CD8-positive, alpha-beta memory T cell (primary cell): ENCODE measurements at places on chromosomes 16 and 17. TPM values are rescaled to one million over a fixed set of nuclear protein-coding genes. Genes with fewer than 3 reads are reported as not detected.

DNA sequence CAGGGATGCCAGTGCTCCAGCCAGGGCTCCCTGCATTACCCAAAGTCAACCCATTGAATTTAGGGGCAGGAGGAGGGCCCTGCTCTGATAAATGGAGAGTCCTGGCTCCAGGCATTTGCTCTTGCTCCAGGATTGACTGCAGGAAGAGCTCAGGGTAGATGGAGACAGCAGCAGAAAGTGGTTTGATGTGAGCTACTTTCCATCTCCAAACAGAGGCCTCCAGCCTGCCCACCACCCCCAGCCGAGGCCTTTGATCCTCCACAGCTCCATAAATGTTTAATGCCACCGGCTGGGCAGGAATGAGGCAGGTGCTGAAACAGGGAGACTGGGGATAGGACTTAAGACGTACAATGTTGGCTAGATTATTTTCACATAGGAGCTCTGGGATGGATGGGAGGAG lies 4.3 kb upstream of the SEZ6 start:
- no peaks in the 10 kb centered on the region for H3K4me1 ChIP-seq
- no peaks in the 10 kb centered on the region for H3K36me3 ChIP-seq
- no peak overlapping the region for H3K27ac ChIP-seq
- H3K4me3 ChIP-seq, result no peak overlapping the region
- DNase-seq, result no peak

- DNase-seq, result no peak
- H3K4me1 ChIP-seq, result no peaks in the 10 kb centered on the region
- H3K4me3 ChIP-seq, result no peak overlapping the region
- H3K27ac ChIP-seq, result no peak overlapping the region
- no peaks in the 10 kb centered on the region for H3K27me3 ChIP-seq
These were observed 64.1 kb downstream of the ADCY9 start for GRCh38 chr16:4052096-4052495.

DNA sequence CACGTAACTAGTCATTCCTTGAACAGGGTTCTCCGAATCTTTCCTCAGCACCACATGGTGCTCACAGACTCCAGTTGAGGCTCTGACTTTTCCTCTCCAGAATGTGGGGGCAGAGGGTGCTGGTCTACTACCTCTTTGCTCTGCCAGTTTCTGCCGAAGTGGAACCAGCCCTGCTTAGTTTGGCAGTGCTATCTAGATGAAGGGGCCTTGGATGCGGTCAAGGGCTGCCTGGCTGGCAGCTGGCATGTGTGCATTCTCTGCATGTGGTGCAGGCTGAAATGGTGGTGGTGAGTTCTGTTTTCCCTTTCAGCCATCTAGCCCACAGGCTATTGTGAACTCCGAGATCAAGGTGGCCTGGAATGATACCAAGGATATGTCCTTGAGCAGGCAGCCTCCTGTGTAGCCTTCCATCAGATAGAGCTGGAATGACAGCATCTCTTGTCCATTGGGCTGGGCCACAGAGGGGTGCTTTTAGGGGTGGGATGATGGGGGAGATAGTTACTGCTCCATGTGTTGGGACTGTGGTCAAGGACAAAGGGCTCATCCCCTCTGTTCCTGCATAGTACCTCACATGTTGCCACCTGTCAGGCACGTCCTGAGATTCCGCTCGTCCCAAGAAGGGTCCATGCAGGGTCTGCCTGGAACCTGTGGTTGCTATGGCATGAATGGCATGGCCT lies 2.0 kb downstream of the DYNLL2 start:
- H3K4me1 ChIP-seq, result peaks cover 41% of the 10 kb centered on the region
- peak overlapping the region; percentile 88 for H3K4me3 ChIP-seq
- peaks cover 43% of the 10 kb centered on the region for H3K36me3 ChIP-seq
- H3K27ac ChIP-seq, result no peak overlapping the region
- DNase-seq, result no peak

DNA sequence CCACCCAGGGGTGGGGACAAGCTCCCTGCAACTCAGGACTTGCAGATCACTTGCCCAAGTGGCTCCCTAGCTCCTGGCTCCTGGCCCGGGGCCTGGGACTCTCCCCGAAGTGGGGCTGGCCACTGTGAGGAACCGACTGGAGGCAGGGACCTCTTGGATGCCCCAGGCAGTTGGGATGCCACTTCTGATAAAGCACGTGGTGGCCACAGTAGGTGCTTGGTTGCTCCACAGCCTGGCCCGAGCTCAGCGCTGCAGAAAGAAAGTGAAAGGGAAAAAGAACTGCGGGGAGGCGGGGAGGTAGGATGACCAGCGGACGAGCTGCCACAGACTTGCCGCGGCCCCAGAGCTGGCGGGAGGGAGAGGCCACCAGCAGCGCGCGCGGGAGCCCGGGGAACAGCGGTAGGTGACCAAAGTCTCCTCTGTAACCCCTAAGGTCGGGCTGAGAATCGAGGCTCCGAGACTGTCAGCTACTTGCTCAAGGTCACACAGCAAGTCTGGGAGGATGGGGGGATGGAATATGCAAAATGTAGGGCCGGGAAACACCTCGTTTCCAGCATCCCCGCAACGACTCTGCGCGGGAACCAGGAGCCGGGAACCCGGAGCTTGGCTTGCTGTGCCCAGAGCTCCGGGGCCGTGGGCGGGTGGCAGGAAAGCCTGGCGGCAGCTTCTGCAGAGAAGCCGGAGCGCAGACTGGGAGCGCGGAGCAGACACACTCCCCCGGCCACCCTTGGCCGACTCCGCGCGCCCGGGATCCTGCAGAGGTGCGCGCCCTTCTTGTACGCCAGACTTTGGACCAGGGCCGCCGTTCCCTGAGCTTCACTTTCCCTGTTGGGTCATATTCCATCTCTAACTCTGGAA lies 1.9 kb downstream of the CIITA start:
- H3K4me3 ChIP-seq, result peak overlapping the region; percentile 65
- no peaks in the 10 kb centered on the region for H3K27me3 ChIP-seq
- no peak for DNase-seq
- peaks cover 37% of the 10 kb centered on the region for H3K4me1 ChIP-seq
- H3K27ac ChIP-seq, result peak overlapping the region; percentile 40

DNA sequence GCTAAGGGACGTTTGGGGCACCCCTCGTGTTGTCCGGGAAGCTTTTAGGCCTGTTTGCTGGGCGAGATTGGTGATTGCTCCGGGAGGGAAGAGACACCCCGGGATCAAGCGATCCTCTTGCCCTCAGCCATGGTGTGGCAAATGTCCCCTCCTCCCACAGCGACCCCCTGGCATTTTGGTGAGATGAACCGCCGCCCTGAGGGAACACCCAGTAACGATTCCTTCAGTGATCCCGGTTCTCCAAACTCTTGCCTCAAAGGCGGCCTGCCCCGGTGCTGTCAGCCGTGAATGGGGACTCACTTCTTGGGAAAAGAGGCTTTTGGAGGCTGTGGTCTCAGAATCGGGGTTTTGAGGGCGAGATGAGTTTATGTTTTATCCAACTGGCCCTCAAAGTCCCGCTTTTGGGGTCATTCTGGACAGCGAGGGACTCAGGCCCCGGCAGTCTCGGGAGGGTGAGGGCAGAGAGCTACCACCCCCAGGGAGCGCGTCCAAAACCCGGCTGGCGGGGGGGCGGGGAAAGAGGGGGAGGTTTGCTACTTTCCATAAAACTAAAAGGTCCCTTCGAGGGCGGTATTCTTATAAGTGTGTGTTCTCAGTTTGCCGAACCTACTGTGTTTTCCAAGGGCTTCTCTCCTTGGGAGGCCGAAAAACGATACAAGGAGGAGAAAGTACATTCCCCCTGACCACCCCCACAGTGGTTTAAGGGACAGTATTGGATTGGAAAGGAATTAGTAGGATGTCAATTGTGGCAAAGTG lies 232.7 kb downstream of the MRTFB start:
- H3K4me3 ChIP-seq, result peak overlapping the region; percentile 17
- peaks cover 5% of the 10 kb centered on the region for H3K27me3 ChIP-seq
- H3K4me1 ChIP-seq, result peaks cover 40% of the 10 kb centered on the region

DNA sequence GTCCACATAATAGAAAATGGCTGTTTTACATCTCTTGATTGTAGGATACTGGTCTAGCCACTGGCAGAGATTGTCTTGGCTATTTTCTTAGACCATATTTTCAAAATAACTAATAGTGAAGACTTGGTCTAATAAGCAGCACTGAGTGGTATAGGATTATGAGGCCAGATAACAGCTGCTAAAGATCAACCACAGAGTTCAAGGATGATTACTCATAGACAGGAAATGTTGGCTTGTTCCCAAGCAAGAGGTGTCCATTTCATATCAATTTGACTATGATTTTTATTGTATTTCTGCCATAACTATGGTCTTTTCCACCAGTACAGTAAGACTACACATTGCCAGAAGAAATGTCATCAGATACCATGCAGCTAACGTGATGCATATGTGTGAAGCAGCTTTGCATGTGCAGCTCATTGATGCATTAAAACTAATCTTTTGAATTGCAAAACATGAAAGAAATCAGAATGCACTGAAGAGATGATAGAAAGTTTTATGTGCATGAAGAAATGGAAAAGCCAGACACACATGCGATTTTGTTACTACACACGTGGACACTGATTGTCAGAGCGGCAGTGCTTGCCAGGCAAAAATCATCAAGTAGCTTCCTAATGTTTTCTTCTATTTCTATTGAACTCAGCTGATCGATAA lies 693.3 kb downstream of the CDH11 start:
- H3K36me3 ChIP-seq, result no peaks in the 10 kb centered on the region
- H3K4me3 ChIP-seq, result no peak overlapping the region
- H3K27ac ChIP-seq, result no peak overlapping the region
- no peak for DNase-seq
- no peaks in the 10 kb centered on the region for H3K4me1 ChIP-seq

DNA sequence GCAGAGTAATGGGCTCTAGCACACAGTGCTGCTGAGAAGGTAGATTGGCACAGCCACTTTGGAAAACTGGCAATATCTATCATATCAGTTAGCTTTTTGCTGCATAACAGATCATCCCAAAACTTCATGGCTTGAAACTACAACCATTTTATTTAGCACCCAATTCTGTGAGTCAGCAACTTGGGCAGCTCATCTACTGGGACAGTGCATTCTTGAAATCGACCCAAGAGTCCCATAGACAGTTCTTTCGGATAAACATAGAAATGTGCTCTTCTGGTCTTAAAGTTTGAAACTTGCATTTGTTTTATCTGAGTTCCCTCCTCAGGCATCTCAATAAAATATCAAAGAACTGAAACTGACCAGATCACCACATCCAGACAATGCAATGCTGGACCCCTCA lies 76.7 kb downstream of the CEP112 start:
- no peaks in the 10 kb centered on the region for H3K36me3 ChIP-seq
- H3K27ac ChIP-seq, result no peak overlapping the region
- H3K27me3 ChIP-seq, result no peaks in the 10 kb centered on the region

DNA sequence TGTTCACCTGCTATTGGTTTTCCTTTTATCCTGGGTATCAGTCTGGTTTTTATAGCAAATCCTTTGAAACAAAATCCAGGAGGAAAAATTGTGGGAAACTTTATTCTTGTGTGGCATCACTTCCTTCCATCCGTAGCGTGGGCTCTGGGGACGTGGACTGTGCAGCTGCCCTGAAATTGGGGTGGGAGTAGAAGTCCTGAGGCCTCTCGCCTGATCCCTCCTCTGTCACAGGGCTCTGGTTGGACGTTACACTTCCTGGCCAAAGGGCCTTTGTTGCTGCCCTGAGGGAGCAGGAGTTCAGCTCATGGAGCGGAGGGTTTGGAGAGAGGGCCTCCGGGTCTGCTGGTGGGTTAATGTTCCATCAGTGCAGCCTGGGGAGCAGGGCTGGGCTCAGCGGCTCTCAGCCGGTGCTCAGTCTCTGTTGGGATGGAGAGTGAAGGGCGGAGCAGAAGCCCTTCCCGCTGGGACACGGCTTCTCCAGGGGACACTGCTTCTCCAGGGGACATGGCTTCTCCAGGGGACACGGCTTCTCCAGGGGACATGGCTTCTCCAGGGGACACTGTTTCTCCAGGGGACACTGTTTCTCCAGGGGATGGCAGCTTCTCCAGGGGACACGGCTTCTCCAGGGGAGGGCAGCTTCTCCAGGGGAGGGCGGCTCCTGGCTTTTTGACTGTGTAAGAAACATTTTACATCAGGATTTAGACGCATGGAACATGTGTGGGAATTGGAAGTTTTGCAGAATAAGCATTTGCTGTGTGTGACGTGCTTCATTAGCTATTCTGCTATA lies 15.2 kb upstream of the RPL13 start:
- DNase-seq, result no peak
- H3K36me3 ChIP-seq, result no peaks in the 10 kb centered on the region
- no peak overlapping the region for H3K4me3 ChIP-seq
- no peaks in the 10 kb centered on the region for H3K27me3 ChIP-seq

- H3K4me1 ChIP-seq, result no peaks in the 10 kb centered on the region
- no peak overlapping the region for H3K4me3 ChIP-seq
- H3K36me3 ChIP-seq, result peaks cover 12% of the 10 kb centered on the region
- no peaks in the 10 kb centered on the region for H3K27me3 ChIP-seq
- DNase-seq, result no peak
These were observed 8.6 kb downstream of the SYNGR3 start for GRCh38 chr16:1998360-1998835.

DNA sequence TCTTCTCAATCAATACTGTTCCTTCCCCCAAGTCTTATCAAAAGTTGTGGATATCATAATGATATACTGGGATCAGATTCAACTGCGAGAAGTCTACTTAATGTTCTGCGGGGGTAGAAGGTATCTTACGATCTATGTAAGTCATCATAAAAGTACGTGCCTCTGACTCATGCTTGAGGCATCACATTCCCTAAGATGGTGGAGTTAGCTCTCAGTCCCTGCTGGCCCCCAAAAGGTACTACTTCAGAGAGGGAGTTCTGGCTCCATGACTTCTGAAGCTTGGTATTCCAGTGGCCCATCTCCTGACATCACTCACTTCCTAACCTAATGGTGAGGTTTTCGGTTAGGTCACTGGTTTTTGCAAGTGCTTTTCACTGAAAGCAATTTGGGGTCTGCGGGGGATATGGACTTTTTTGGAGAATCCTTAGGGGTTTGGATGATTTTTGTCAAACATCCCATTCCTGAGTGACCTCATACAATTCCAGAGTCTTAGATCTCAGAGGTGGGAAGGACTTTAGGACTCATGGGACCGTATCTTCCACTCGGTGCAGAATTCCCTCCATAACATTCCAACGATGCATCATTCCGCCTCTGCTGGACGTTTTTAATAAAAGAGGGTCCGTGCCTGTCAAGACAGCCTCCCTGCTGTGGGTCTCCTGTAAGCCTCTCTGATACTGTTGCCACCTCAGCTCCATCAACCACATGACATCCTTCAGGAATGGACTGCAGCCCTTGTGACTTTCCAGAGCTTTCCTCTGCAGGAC lies 74.3 kb downstream of the DYNLRB2 start:
- peaks cover 3% of the 10 kb centered on the region for H3K36me3 ChIP-seq
- no peak overlapping the region for H3K27ac ChIP-seq
- no peak overlapping the region for H3K4me3 ChIP-seq
- DNase-seq, result no peak

DNA sequence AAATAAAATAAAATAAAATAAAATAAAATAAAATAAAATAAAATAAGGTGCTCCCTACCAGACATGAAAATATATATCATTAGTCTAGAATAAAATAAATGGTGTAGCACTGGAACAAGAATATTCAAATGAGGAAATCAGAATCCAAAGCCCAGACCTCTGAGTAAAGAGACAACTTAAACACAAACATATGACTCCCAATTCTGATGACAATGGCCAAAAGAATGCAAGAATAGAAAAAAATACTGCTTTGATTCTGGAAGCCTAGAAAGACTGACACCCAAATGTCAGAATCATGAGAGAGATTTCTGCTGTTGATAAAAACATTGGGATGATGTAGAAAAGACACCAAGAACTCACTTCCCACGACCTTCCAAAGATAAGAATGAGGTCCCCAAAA lies 27.9 kb downstream of the MYOCD start:
- DNase-seq, result no peak
- no peak overlapping the region for H3K27ac ChIP-seq
- H3K36me3 ChIP-seq, result no peaks in the 10 kb centered on the region
- no peaks in the 10 kb centered on the region for H3K27me3 ChIP-seq
- H3K4me1 ChIP-seq, result no peaks in the 10 kb centered on the region

The ACSM5 gene
- not detected for total RNA-seq

The MYOCD gene
- total RNA-seq, result not detected

The NPIPB9 gene
- 1.2 TPM for total RNA-seq

The ZNF385C gene
- total RNA-seq, result not detected
